Cardiac muscle cell (in vitro differentiated cells and primary cell): ENCODE measurements at places on chromosomes 5 and 9. TPM values are rescaled to one million over a fixed set of nuclear protein-coding genes. Genes with fewer than 3 reads are reported as not detected.

The MED7 gene
- total RNA-seq, result 8.2 and 9.7 TPM in 2 replicates

The ZNF622 gene
- total RNA-seq, result 38.5 and 44.3 TPM in 2 replicates

The HK3 gene
- not detected in 2 replicates for total RNA-seq

The PCDHGA4 gene
- total RNA-seq, result 1.5 and 1.8 TPM in 2 replicates

The ZNF883 gene
- 3.9 and 5.3 TPM in 2 replicates for total RNA-seq

The ADGRV1 gene
- 15.5 and 18.4 TPM in 2 replicates for total RNA-seq

GRCh38 chr5:4095918-4096630, 500.4 kb downstream of the IRX1 start:
- no peak overlapping the region for H3K27ac ChIP-seq
- H3K4me3 ChIP-seq, result no peak overlapping the region
- peaks cover 30% of the 10 kb centered on the region for H3K4me1 ChIP-seq
- no peaks in the 10 kb centered on the region for H3K27me3 ChIP-seq
- no peaks in the 10 kb centered on the region for H3K36me3 ChIP-seq

- no peak overlapping the region for H3K4me3 ChIP-seq
- no peak for DNase-seq
- no peaks in the 10 kb centered on the region for H3K27me3 ChIP-seq
- no peak overlapping the region for H3K27ac ChIP-seq
Observed at GRCh38 chr5:172170251-172170701, 17.7 kb downstream of the STK10 start.

- no peaks in the 10 kb centered on the region for H3K27me3 ChIP-seq
- no peak for DNase-seq
- H3K4me1 ChIP-seq, result no peaks in the 10 kb centered on the region
- no peak overlapping the region for H3K27ac ChIP-seq
Observed at GRCh38 chr9:18463991-18464390, 10.0 kb upstream of the ADAMTSL1 start.

- H3K27me3 ChIP-seq, result no peaks in the 10 kb centered on the region
- H3K4me1 ChIP-seq, result no peaks in the 10 kb centered on the region
- no peaks in the 10 kb centered on the region for H3K36me3 ChIP-seq
- peak; percentile 30 for DNase-seq
- H3K4me3 ChIP-seq, result no peak overlapping the region
Observed at GRCh38 chr9:101365181-101365580, 19.6 kb downstream of the BAAT start.

- H3K4me1 ChIP-seq, result peaks cover 11% of the 10 kb centered on the region
- DNase-seq, result no peak
- H3K27ac ChIP-seq, result no peak overlapping the region
- no peaks in the 10 kb centered on the region for H3K36me3 ChIP-seq
- no peaks in the 10 kb centered on the region for H3K27me3 ChIP-seq
Observed at GRCh38 chr5:176184608-176185132, 53.6 kb upstream of the SIMC1 start.

- DNase-seq, result peak; percentile 62
- H3K27me3 ChIP-seq, result no peaks in the 10 kb centered on the region
- peaks cover 30% of the 10 kb centered on the region for H3K4me1 ChIP-seq
- H3K36me3 ChIP-seq, result no peaks in the 10 kb centered on the region
- H3K4me3 ChIP-seq, result no peak overlapping the region
Observed at GRCh38 chr9:123678038-123678877, 251.7 kb downstream of the DENND1A start.

DNA sequence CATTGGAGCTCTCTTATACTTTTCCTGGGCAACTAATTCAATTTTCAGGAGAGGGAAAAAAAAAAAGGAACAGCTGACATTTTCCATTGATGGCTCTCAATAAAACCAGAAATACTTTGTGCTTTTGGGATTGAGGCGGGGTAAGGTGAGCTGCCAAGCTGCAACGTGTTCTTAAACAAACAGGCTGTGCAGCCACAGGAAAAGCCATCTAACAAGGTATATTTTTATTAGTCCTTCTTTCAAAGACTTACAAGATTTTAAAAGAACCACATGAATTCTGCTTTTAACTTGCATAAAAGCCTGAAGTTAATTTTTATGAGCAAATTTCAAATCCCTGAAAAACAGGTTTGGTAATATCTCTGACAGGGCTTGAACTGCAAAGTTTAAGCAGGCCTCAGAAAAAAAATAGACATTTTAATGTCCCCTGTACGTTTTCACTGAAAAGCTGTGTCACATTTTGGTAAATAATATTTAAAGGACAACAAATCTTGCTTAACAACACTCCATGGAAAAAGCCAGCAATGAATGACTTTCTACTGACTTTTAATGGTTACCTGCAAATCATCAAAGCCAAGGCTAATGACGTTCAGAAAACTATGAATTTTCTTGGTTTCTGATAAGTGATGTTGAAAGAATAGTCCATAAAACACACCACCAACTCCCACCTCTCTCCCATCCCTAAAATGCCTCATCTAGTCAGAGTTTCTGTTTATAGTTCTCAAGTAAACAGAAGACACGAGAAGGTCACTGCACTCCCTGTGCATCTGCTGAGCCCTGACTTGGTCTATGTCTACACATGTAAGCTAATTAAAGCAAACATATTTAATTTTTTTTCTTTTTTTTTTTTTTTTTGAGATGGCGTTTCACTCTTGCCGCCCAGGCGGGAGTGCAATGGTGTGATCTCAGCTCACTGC, 433.6 kb downstream of the PIK3R1 start:
- no peak overlapping the region for H3K4me3 ChIP-seq
- no peak for DNase-seq
- H3K36me3 ChIP-seq, result no peaks in the 10 kb centered on the region
- H3K27ac ChIP-seq, result no peak overlapping the region
- no peaks in the 10 kb centered on the region for H3K27me3 ChIP-seq

DNA sequence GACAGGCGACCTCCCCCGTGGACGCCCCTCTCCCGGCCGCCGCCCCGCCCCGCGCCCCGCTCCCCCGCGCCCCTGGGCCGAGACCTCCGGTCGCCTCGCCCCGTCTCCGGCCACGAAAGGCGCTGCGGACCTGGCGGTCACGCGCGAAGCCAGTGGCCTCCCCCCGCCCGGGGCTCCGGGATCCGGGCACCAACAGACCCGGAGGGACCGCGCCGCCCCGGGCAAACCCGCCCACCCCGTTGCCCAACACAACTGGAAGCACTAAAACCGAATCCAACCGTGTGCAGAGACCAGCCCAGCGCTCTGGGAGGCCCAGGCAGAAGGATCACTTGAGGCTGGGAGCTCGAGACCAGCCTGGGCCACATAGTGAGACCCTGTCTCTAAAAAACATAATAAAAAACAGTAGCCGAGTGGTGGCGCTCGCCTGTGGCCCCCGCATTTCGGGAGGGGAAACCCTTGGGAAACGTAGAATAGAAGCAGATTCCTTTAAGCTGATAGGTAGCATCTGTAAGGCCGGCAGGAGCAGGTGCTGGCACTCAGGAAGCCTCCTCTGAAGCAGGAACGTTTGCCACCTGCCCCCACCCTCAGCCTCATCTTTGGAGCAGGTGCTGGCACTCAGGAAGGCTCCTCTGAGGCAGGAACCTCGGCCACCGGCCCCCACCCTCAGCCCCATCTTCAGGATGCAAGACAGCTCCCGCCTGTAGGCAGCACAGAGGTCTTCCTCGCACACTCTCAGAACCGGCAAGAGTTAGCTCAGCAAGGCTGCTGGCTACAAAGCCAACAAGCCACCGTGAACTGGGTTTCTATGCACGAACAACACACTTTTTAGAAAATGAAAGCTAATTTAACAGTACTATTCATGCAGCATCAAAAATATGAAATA, 4.6 kb upstream of the SLC9A3 start:
- no peak overlapping the region for H3K27ac ChIP-seq
- H3K4me3 ChIP-seq, result no peak overlapping the region
- peaks cover 81% of the 10 kb centered on the region for H3K27me3 ChIP-seq
- no peaks in the 10 kb centered on the region for H3K36me3 ChIP-seq

DNA sequence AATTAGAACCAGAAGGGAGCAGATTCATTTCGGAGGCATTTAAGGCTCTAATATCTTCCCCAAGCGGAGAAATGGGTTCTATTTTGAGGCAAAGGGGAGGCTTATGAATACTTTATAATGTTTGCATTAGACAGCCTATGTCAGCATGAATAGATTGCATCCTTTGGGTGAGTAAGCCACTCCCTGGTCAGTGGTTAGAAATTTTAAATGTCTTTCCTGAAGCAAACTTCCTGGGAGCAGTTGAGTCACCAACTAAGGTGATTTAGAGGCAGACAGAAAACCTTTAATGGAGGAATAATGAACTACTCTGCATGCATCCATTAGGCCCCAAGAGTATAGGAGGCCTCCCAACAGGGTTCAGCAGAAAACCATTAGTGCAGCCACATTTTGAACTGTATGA, 204.9 kb downstream of the ELAVL2 start:
- DNase-seq, result no peak
- no peaks in the 10 kb centered on the region for H3K27me3 ChIP-seq
- no peak overlapping the region for H3K4me3 ChIP-seq
- no peaks in the 10 kb centered on the region for H3K4me1 ChIP-seq

DNA sequence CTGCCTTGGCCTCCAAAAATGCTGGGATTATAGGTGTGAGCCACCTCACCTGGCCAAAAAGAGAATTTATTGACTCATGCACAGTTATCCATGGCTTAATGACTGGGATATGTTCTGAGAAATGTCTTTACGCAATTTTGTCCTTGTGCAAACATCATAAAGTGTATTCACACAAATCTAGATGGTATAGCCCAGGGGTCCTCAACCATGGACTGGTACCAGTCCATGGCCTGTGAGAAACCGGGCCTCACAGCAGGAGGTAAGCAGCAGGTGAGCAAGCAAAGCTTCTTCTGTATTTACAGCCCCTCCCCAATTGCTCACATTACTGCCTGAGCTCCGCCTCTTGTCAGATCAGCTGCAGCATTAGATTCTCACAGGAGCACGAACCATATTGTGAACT, 12.4 kb upstream of the SIL1 start:
- peaks cover 13% of the 10 kb centered on the region for H3K4me1 ChIP-seq
- no peak overlapping the region for H3K4me3 ChIP-seq
- no peak overlapping the region for H3K27ac ChIP-seq
- H3K36me3 ChIP-seq, result no peaks in the 10 kb centered on the region
- H3K27me3 ChIP-seq, result no peaks in the 10 kb centered on the region
- no peak for DNase-seq

- no peaks in the 10 kb centered on the region for H3K4me1 ChIP-seq
- no peaks in the 10 kb centered on the region for H3K36me3 ChIP-seq
- H3K27me3 ChIP-seq, result no peaks in the 10 kb centered on the region
- H3K27ac ChIP-seq, result no peak overlapping the region
Observed at GRCh38 chr5:107028938-107029337, 641.8 kb downstream of the EFNA5 start.

GRCh38 chr5:141095263-141095641, 837 bp downstream of the PCDHB2 start:
- no peaks in the 10 kb centered on the region for H3K36me3 ChIP-seq
- H3K27ac ChIP-seq, result peak overlapping the region; percentile 91

DNA sequence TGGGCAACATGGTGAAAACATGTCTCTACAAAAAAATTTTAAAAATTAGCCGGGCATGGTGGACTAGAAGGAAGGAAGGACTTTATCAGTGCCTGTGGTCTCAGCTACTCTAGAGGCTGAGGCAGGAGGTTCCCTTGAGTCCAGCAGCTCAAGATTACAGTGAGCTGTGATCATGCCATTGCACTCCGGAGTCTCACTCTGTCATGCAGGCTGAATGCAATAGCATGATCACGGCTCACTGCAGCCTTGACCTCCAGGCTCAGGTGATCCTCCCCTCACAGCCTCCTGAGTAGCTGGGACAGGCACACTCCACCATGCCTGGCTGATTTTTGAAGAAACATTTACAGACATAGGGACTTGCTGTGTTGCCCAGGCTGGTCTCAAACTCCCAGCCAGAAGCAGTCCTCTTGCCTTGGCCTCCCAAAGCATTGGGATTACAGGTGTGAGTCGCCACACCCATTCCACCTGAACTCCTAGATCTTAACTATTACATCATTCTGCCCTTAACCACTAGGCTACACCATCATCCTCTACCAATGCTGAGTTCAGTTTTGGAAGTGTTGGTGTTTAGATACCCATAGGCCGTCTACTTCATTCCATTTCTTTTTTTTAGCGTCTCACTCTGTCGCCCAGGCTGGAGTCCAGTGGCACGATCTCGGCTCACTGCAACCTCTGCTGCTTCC, 2.0 kb upstream of the URM1 start:
- H3K27me3 ChIP-seq, result no peaks in the 10 kb centered on the region
- no peaks in the 10 kb centered on the region for H3K36me3 ChIP-seq
- H3K4me3 ChIP-seq, result no peak overlapping the region
- H3K4me1 ChIP-seq, result peaks cover 12% of the 10 kb centered on the region

DNA sequence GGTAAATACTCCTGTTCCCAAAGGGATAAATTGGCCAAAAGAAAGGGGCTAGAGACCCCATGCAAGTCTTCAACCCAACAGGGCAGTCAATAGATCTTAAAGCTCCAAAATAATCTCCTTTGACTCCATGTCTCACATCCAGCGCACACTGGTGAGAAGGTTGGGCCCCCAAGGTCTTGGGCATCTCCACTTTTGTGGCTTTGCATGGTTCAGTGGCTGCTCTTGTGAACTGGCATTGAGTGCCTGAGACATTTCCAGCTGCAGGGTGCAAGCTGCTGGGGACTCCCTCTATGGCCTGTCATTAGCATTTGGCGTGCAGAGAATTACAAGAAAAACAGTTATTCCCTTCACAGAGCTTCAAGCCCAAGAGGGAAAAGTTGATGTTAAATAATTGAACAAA, 224.7 kb downstream of the MTRR start:
- DNase-seq, result no peak
- H3K27ac ChIP-seq, result no peak overlapping the region
- H3K36me3 ChIP-seq, result no peaks in the 10 kb centered on the region

- H3K27me3 ChIP-seq, result no peaks in the 10 kb centered on the region
- no peaks in the 10 kb centered on the region for H3K36me3 ChIP-seq
- no peak overlapping the region for H3K27ac ChIP-seq
- H3K4me1 ChIP-seq, result no peaks in the 10 kb centered on the region
Observed at GRCh38 chr5:52063186-52063585, 679.9 kb downstream of the ISL1 start.

- no peaks in the 10 kb centered on the region for H3K27me3 ChIP-seq
- H3K36me3 ChIP-seq, result no peaks in the 10 kb centered on the region
- H3K4me1 ChIP-seq, result peaks cover 13% of the 10 kb centered on the region
- no peak overlapping the region for H3K27ac ChIP-seq
Observed at GRCh38 chr5:168793841-168794837, 215.0 kb upstream of the PANK3 start.

DNA sequence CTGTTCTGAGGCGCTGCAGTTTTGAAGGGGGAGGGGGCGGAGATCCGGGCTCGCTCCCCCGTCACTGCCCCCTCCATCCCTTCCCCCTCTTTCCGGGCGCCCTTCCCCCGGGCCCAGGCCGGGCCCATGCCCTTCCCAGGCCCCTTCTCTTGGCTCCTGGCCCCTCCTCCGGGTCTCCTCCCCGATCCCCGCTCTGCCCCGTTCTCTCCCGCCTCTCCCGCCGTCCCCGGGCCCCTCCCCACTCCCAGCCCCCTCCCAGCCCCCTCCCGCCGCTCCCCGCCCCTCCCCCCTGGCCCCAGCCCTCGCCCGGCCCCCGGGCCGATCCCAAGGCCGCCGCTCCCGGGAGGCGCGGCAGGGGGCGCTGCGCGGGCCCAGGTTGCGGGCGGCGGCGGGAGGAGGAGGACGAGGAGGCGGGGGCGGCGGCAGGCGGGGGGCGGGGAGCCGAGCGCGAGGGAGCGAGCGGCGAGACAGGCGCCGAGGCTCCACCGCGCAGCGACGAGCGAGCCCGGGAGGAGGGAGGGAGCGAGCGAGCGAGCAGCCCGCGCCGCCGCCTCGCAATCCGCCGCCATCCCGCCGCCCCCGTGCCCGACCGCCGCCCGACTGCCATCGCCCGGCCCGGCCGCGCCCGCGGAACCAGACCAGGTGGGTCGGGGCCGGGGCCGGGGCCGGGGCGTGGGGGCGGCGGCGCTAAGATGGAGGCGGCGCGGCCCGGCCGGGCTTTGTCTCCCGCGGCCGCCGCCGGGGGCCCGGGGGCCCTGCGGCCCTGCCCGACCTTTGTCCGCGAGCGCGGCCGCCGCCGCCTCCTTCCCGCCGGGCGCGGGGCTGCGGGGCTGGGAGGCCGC, at the start of gene PRRC2B:
TSS of gene PRRC2B (plus strand) at position 465 of the 842 bp plus-strand sequence. CDS start 36,059 bp downstream, outside the sequence.
- peaks cover 37% of the 10 kb centered on the region for H3K4me1 ChIP-seq
- no peaks in the 10 kb centered on the region for H3K27me3 ChIP-seq
- peak within 1 kb of the TSS; percentile 91 for H3K4me3 ChIP-seq
- H3K36me3 ChIP-seq, result no peaks in the 10 kb centered on the region
